ENCODE measurements at places on chromosomes 11 and 22.
A peak's percentile ranks its signal among the peaks of the same experiment; 100 is the strongest.

- no peak for DNase-seq
Measured at GRCh38 chr22:31652911-31653684, 8.9 kb downstream of the PISD start.

- no peak for DNase-seq
Measured at GRCh38 chr11:29629286-29629685, 387.5 kb downstream of the KCNA4 start.

GRCh38 chr11:62925745-62926679 is 4.8 kb upstream of the CHRM1 start:
- no peak for DNase-seq

- DNase-seq = no peak
Measured at GRCh38 chr11:79312617-79313529, 128.0 kb downstream of the TENM4 start.

DNA sequence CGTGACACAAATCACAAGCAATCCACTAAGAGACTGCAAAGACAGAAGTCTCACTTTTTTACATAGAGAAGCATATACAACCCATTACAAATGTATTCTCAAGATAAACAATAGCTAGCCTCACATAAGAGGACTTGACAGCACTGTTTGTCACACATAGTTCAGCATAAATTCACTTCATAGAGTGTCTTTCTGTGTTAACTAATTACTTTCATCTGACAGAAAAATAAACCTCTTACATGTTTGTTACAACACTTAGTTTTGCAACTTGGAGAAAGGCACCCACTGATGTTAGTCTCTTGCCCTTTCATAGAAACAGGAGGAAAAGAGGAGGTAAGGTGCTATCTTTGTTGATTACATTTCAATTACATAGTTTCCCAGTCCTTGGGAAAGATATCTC is 2221.9 kb upstream of the RAG2 start:
- DNase-seq = no peak

- no peak for DNase-seq
Measured at GRCh38 chr11:70018816-70019215, 59.3 kb upstream of the ANO1 start.

GRCh38 chr11:122781378-122782195 is 56.7 kb upstream of the CRTAM start:
- DNase-seq = peak; percentile 72

DNA sequence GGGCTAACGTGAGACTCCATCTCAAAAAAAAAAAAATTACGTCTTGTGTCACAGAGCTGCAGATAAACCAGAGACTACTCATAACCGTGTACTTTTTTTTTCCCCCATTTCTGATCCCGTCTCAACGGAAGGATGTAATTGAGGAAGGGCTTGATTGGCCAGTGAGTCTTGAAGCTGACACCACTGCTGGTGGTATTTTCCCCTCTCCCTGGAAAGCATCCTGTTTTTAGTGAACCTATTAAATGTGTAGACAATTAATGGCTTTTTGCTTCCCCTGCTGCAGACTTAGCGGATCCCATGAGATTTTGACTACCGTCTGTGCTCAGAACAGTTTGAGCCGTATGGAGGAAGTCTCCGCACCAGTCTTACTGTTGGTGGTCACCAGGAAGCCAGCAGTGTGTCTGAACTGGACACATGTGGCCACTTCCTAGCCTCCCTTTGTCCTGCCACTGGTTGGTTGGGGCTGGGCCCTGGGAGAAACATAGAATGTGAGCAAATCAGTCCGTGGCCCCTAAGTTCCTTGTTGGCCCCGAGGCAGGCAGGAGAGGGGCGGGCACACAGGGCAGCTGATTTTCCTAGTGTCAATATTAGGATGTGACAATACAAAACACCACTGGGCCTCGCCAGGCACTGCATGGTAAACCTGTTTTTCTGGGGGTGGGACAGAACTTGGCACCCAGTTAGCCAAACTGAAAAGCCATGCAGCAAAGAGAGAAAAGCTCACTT is 3.1 kb downstream of the BIK start:
- no peak for DNase-seq

DNA sequence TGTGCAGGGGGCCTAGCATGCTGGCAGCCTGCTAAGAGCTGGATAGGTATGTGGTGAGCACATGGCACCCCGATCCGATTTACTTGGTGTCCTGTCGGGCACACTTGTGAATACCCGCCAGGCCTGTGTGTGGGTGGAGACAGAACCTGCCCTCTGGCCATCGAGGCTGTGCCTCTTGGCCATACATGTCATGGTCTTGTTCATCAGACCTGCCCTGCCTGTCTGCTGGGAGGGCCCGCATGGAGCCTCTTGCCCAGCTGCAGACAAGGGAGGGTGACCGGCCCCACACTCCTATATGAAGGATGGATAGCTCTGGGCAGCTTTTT is 310.2 kb downstream of the TBC1D22A start:
- no peak for DNase-seq

- no peak for DNase-seq
Measured at GRCh38 chr11:80155412-80156017, 714.7 kb upstream of the TENM4 start.

DNA sequence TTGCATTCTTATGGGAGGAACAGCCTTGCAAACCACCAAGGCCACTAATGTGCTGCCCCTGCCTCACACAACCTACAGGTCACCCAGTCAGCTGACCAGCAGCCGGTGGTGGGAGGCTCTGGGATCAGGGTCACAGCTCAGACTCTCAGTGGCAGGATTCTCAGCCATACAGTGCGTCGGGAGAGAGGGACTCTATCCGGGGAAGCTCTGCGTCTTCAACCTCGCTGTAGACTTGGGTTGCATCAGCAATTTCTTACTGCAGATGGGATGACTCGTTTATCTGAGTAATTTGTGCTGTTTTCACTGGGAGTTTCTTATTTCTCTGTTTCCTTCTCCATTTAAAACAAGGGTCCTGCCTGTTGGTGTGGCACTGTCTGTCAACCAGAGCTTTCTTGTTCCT is 257.7 kb downstream of the TBC1D22A start:
- DNase-seq = no peak

- peak; percentile 22 for DNase-seq
Measured at GRCh38 chr11:107999759-108000455, 8.8 kb upstream of the CUL5 start.

GRCh38 chr11:129237880-129238638 is 45.9 kb upstream of the ARHGAP32 start:
- DNase-seq = no peak

DNA sequence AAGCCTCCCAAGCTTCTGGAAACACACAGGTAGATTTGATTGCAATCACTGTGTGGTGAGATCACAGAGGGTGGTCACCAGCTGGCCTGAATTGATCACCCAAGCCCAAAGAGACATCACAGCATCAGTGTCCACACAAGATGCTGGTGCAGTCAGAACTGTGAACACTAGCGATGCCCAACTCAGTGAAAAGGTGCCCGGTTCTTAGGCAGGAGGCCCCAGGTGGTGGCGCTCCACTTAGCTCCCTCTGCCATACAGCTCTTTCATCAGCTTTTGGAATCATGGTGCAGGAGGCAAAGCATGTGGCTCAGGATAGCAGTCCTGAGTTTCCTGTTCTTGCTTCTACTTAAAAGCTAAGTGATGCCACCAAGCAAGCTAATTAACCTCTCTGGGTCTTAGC is 11.1 kb downstream of the DGCR2 start:
- DNase-seq = no peak

GRCh38 chr11:65471447-65471891 is 27.4 kb upstream of the MALAT1 start:
- DNase-seq = no peak

DNA sequence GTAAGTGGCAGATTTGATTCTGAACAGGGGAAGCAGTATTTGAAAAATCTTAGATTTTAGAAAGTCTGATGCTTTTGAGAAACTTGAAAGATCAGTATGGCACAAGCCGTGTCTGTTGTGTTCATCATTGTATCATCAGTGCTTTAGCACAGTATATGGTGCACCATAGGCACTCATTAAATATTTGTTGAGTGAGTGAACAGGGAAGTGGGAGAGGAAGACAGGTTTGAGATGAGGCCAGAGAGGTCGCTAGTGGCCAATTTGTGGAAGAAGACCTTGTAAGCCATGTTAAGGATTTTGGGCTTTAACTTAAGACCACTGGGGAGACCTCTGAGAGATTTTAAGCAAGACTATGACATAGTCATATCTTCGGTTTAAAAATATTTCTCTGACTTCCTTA is 12.9 kb downstream of the CHEK1 start:
- DNase-seq = no peak

DNA sequence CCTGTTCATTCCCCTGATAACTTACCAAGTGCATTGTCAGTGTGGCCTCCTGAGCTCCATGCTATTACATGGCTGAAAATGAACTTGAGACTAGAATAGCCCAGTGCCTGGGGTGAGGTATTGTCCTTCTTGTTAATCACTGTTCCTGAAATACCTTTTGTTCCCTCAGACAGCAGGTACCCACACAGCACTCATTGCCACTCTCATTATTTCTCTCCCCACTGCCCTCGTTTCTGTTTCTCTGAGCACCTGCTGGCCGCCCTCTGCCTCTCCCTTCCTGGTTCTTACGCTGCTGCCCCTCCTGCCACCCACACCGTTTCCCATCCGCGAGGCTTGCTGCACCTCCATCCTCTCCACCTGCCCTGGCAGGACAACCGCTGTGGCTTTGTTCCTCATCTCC is 36.9 kb upstream of the RAB1B start:
- no peak for DNase-seq

DNA sequence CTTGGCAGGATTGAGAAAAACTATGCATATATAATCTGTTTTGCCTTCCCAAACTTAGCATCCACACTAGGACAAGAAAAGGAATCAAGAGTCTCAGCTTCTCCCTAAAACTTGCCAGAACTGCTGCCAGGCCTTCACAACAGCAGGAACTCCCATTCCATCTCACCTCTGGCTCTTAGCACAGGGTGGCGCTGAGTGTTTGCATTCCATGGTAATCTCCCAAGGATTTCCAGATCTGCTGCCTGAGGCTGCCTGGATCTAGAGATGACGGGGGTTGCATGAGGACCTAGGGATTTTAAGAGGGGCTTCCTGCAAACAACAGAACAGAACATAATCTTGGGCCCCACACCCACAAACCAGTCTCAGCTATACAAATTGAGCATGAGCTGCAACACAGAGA is 87.1 kb upstream of the OPCML start:
- no peak for DNase-seq

GRCh38 chr11:60858731-60859464 is 3.1 kb upstream of the PTGDR2 start:
- DNase-seq = no peak

- no peak for DNase-seq
Measured at GRCh38 chr11:18853086-18853720, 61.6 kb upstream of the PTPN5 start.

- DNase-seq = no peak
Measured at GRCh38 chr11:67780056-67780455, 105.6 kb upstream of the ALDH3B2 start.

DNA sequence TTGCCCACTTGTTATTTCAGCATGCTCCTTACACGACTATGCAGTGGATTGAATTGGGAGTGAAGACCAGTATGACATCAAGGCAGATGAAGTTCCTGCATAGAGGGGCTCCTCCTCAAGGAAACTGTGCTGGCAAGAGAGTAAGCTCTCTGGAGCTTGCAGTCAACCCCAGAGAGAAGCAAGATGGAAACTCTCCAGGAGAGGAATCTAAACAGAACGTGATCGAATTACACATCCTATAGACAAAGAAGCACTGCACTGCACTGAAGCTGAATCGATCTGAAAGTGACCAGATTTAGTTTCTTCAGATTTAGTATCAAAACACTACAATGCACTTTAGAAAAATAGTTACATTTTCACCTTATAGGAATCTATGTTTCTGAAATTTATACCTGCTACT is 947.7 kb upstream of the TENM4 start:
- DNase-seq = no peak

DNA sequence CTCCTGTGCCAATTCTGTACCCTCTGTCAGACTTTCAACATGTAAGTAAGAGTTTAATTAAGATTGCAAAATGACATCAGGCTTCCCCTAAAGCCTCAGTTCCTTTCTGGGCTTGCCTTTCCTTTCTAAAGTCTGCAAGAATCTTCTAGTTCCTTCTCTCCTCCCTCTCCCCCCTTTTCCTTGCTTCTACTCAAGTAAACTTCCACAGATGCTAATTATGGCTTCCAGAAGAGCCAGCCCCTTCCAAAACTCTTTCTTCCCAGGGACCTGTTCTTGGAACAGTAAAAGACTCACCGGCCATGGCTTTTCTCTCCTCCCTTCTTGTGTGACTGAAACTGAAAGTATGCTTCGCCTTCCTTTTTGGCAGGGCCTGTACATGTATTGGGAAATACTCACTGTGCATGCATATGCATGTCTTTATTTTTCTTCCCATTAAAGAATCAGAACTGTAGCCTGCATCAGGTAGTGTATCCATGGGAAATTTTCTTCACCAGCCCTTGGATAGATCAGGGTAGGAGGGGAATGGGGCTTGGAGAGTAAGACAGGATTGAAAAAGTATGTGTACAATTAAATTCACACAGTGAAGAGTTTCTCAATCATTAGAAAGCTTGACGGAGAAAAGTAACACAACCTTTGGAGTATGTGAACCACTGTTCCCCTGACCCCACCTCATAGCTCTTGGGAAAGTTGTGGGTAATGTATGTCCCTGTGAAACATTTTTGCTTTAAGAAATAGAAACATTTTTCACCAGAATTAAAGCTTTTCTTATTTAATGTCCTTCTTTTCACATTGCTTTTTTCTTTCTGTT is at the start of gene CASP1:
Gene CASP1 (minus strand): TSS at position 332 of the 808 bp plus-strand sequence. CDS start 31 bp downstream, at position 301.
- DNase-seq = peak; percentile 46

GRCh38 chr11:116396331-116396730 is 376.5 kb downstream of the BUD13 start:
- DNase-seq = no peak

DNA sequence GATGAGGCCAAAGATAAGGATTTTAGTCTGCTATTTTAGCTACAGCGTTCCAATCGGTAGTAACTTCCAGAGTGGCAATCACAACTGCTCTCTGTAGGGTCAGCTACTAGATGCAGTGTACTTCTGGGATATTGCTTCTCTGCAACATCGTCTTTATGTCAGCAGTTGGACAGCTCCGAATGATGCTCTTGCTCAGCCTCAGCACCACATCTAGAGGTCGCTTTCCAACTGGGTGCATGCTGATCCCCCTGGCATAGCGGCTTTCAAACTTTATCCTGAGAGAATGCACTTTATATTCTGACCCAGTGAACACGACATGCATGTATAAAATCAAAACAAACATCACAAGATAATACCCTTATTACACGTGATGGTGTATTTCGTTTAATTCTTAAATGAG is 219.6 kb downstream of the C11orf87 start:
- DNase-seq = no peak

All from CD4-positive, alpha-beta T cell treated with Interleukin-15 for 4 hours (primary cell).